Renal cortex interstitium (tissue), 15 donors: ENCODE measurements at places on chromosomes 1 and 21.
A peak's percentile ranks its signal among the peaks of the same experiment; 100 is the strongest.

- DNase-seq: no peak
These were observed 7.3 kb upstream of the DEDD start for GRCh38 chr1:161139766-161140165.

DNA sequence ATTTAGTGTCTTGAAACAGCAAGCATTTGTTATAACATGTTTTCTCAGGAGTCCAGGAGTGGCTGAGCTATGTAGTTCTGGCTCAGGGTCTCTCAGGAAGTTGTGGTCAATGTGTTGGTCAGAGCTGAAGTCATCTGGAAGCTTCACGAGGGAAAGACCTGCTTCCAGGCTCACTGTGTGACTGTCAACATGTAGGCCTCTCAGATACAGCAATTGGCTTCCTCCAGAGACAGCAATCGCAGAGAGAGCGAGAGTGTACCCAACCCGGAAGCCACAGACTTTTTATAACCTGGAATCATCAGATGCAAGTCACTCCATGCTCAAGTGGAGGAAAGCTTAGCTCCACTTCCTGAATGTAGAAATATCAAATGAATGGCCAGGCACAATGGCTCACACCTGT is 40.9 kb downstream of the TNFRSF9 start:
- no peak for DNase-seq

DNA sequence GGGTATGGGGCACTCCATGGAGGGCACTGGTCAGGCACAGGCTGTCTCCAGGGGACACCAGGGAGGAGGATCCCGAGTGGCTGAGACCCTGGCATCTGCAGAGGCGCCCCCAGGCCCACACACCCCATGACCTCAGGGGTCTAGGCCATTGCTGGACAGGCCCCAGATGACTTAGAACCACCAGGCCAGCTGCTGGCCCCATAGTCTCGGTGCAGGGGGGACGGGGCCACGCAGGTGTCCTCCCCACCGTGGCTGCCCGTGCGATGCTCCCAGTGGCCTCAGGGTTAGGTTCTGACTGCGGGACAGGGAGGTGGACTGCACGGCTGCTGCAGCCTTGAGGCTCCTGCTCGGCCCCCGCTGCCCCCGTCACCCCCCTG is 44.0 kb downstream of the MORN1 start:
- DNase-seq: no peak

DNA sequence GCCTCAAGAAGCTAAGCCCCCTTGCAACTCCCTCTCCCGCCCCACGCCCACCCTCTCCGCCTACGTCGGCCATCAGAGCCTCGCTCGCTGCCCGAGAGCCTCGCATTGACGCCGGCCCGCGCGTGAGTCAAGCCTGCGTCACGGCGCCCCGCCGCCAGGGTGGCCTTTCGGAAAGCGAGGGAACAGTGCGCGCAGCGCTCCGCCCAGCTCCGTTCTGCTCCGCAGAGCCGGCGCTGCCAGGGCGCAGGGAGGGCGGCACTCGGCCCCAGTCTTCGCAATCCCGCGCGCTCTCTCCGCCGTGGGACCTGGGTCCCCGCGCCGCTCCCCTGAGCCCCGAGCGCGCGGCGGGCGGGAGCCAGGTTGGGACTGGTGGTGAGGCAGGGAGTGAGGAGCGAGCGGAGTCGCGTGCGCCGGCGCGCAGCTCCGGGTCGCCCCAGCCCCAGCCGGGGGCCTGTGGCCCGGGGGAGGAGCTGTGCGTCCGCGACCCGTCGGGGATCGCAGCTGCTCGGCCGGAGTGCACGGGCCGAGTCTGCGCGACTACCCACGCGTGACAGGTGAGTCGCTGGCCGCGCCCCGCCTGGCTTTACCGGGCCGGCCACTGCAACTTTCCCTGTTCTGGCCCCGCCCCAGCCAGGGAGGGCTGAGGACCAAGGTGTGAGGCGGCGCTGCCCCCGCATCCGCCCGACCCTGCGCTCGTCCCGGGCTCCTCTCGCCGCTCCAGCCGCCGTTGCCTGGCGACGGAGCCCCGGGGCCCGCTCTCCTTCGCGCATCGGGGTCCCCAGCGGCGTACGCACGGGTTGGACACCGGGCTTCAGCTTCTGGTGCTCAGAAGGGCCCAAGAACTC is at the start of gene SLC6A17:
Gene SLC6A17, plus strand, starts transcription at position 165 of the 845 bp plus-strand sequence. CDS start 16,436 bp downstream, outside the sequence.
- no peak for DNase-seq

- DNase-seq: no peak
These were observed 98.0 kb upstream of the BCAR3 start for GRCh38 chr1:93779540-93780165.

DNA sequence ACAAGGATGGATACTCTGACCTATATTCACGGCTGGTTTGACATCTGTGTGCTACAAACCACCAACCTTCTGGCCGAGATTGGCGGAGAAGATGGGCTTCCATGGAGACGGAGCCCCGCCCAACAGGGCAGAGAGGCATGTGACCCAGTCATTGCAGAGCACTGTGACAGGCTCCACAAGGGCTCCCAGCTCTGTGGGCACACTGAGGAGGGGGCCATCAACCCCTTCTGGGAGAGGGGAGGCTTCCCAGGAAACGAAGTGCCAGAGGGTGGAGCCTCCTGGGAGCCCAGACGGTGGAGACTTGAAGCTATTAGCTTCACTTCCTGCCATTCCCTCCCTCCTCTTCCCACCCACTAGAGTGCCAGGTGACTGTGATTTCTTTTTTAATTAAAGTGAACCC is 71.6 kb upstream of the IFFO2 start:
- DNase-seq: no peak

- DNase-seq: no peak
These were observed 45.0 kb downstream of the ARHGEF10L start for GRCh38 chr1:17584539-17584938.

GRCh38 chr1:43937179-43937865 is 3.7 kb downstream of the ARTN start:
- DNase-seq: no peak

- DNase-seq: no peak
These were observed at the start of gene PYHIN1 for GRCh38 chr1:158931055-158931737. TSS of gene PYHIN1 (plus strand) at chr1:158931552. CDS start at chr1:158936911, 5,359 bp downstream.

DNA sequence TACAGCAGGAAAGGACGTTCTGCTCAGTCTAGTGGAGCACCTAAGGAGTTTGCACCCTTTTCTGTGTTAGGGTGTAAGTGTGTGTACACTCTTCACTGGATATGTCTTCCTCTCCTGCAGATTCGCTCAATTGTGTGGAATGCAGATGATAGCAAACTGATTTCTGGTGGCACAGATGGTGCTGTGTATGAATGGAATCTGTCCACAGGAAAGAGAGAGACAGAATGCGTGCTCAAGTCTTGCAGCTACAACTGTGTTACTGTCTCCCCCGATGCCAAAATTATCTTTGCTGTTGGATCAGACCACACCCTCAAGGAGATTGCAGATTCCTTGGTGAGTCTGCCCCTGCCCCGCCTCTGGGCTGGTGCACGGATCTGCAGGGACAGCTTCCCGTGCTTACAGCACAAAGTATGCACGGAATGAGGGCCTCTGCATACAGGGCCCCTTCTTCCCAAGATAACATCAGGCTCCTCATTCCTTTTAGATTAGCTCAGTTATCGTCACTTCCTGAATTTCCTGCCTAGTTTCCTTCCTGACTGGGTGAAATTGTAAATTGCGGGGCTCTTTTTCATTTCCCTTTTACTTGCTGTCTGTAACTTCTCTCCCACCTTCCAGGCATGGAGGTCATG is 34.6 kb downstream of the CFAP57 start:
- peak; percentile 55 for DNase-seq

- no peak for DNase-seq
These were observed 58.7 kb upstream of the RGS1 start for GRCh38 chr1:192516776-192517297.

DNA sequence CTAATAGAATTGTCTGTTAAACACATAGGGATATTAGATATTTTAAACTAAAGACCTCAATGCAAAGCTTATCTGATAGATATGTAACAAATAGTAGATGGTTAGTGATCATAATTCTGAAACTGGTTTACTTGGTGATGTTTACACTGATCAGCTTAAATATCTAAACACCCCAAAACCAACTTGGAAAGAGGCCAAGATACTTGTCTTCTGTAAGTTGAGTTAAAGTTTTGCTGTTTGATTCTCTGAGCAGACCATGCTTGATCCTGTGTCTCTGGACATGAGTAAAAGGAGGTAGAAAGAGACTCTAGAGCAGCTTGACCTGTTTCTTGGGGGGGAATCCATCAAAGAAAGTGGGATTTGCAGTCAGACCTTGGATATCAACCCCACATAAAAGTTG is 107.5 kb downstream of the NEK7 start:
- no peak for DNase-seq

DNA sequence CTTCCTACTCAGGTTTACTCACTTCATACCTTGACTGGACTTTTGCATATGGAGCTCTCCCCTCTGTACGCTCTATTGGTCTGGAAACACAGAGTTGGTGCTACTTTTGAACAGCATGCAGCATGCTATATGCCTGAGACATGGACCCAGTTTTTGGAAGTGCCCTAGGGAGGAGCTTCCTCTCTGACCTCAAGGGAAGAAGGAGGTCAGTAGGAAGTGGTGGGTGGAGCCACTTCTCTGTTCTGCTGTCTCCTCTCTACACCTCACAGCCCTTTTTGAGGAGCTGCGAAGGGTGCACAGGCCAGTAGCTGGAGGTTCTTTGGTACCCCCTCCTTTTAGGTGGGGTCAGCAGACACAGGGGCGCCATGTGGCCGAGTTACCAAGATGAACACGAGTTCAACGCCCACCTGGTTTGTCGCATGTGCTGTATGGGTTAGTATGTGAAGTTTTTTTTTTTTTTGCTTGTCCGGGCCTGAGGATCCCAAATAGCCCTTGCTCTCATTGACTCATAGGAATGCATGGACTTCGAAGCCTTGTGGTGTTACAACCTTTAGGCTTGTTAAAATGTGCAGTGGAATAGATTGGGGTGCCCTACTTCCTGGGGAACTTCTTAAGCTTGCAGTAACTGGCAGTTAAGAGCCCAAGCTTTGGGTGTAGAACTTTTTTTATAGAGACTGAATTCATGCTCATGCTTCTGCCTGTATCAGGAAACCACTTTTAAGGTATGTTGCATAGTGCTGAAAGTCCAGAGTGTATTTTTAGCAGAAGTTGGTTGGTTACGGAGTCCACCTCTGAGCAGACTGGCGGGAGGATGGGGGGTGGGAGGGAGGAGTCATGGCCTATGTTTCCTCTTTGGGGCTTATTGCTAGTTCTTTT is 10.7 kb downstream of the MACF1 start:
- DNase-seq: no peak

DNA sequence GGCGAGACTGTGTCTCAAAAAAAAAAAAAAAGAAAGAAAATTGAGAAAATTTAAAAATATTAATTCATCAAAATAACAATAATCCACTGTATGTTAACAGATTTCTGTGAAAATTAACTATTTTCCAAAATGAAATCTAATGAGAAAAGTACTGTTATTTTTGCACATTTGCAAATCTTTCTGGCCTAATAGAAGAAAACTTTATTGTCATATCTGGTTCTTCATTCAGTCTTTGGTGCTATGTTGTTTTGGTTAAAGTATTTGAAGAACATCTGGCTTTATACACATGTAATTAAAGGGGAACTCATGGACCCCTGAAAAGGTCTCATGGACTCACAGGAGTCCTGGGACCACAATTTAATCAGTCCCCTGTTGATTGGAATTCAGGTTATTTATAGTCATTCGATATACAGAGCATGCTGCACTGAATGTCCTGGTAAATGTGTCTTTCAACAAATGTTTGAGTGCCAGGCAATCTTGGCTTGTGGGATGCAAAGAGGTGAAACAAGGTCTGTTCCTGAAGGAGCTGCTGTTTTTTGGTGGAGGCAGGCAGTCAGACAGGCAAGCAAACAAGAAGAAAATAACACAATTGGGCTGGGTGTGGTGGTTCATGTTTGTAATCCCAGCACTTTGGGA is 9.0 kb downstream of the AK4 start:
- DNase-seq: no peak

- no peak for DNase-seq
These were observed 88.3 kb upstream of the SLC44A3 start for GRCh38 chr1:94731891-94732290.

- no peak for DNase-seq
These were observed 49.4 kb upstream of the A3GALT2 start for GRCh38 chr1:33370301-33370700.

DNA sequence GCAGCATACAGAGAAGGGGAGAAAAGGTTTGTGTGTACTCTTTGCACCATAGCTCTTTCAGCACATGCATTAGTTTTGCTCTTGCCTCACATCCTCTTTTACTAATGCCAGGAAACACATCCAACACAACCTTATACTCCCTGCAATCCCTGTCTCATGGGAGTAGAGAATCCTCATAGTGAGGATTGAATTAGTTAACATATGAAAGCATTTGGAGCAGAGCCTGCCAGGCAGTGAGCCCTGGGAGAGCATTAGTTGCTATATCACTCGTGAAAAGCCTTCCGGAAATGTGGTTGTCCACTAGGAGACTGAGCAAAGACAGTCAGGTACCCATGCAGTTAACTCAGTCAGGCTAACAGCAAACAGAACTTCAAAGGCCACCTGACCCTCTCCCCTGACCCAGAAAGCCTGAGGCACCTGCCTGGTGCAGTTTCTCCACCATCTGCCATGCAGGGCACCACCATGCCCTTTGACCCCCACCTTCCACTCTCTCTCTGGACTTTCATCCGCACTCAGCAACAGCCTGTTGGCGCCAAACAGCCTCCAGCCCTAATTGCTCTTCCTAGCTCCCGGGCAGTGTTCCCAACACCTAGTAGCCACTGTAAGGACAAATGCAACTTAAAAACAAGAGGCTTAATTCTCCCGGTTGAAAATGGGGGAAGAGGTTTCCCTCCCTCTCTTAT is 14.9 kb upstream of the AGT start:
- DNase-seq: no peak

DNA sequence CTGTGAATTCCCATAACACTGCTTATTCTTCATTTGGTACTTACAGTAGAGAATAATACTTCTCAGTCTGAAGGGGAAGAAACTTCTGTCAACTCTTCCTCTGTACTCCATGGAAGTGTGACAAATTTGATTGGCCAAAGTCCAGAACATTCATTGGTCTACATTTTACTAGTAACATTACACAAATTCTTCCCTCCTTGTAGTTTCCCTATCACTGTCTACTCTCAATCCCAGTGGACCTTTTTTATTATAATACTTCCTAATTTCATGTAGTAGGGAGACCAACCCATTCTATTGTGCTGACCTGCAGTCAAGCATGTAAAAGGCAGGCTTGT is 74.7 kb downstream of the ALG6 start:
- no peak for DNase-seq

DNA sequence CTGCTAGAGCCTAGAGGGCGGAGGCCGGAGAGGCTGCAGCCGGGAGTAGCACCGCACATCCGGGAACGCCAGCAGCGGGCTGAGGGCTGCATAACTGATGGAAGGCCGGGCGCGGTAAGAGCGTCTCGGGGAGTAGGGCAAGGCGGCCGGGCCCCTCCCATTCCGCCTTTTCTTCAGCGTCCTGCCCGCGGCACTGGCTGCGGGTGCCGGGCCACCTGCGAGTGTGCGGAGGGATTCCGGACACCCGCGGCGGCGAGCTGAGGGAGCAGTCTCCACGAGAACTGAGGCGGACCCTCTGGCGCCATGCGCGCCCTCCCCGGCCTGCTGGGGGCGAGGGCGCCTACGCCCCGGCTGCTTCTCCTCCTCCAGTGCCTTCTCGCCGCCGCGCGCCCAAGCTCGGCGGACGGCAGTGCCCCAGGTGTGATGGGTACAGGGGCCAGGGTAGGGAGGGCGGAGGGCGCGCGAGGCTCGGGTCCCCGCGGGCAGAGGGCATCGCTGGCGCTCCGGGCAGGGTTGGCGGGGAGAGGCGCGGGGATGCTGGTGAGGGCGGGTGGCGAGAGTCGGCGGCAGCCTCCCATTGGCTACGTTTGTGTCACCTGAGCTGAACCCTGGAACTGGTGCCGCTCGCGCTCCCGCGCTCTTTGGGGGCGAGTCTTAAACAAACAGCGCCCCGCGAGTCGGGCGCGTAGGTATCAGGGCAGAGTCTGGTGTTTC is 334.4 kb downstream of the SRGAP2C start:
- peak; percentile 31 for DNase-seq
